ENCODE measurements at places on chromosomes 7 and 10. TPM values are rescaled to one million over a fixed set of nuclear protein-coding genes. Genes with fewer than 3 reads are reported as not detected.

- H3K4me3 ChIP-seq, result no peak overlapping the region
- H3K36me3 ChIP-seq, result no peaks in the 10 kb centered on the region
- peaks cover 1% of the 10 kb centered on the region for H3K27me3 ChIP-seq
- no peak overlapping the region for H3K27ac ChIP-seq
- no peaks in the 10 kb centered on the region for H3K4me1 ChIP-seq
Observed at GRCh38 chr7:46170792-46171191, 249.7 kb upstream of the IGFBP3 start.

DNA sequence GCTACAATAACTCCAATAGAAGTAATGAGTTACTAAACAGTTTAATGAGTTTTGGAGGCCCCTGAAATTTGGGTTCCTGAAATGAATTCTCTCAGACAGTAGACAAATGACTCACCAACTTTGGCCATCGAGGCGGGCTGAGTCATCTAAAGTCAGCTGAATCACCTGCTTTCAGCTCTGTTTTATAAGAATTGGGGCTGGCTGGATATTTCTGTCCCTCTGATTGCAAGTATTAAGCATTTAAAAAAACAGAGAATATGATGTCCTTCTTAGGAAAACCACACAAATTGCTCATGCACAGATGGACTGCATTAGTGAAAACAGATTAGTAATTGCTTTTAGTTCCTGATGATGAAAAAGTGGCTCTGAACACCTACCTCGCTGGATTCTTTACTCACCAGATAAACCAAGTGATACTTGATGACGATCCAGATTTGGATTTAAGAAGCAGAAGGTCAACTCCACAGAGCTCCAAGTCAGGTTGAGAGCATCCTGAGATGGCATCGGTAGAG, 59.1 kb downstream of the ZNF365 start:
- H3K27ac ChIP-seq, result no peak overlapping the region
- H3K4me1 ChIP-seq, result no peaks in the 10 kb centered on the region
- no peak for DNase-seq
- H3K36me3 ChIP-seq, result no peaks in the 10 kb centered on the region
- H3K4me3 ChIP-seq, result no peak overlapping the region

Gene CYP2C8
- 0.87 TPM for total RNA-seq

GRCh38 chr7:103130901-103131624, 17.8 kb downstream of the NAPEPLD start:
- no peak overlapping the region for H3K4me3 ChIP-seq
- H3K36me3 ChIP-seq, result peaks cover 2% of the 10 kb centered on the region
- H3K4me1 ChIP-seq, result no peaks in the 10 kb centered on the region
- H3K27me3 ChIP-seq, result no peaks in the 10 kb centered on the region

DNA sequence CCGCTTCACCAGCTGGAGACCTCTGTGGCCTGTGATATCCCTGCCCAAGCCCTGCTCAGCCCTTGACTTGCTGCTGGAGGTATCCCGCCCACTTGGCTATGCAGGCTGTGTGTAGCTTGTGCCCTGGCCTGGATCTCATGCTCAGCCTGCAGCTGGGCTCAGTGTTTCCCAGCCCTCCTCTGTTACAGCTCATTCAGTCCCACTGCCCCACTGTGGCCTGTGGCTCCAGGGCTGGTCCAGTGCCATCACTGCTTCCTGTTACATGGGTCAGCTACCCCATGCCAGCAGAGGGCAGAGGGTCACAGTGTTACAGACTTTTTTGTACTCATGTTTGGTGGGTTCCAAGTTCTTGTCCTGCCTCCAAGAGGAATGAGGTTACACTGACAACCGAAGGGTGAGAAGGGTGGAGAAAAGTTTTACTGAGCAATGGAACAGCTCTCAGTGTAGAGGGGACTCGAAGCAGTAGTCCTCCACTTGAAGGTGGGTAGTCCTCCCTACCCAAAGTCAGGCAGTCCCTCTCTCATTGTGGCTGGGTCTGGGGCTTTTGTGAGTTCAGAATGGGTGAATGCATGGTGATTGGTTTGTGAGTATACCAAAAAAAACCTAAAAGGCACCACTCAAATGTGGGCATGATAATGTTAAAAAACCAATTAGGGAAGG, 100.4 kb downstream of the ANKRD7 start:
- no peak for DNase-seq
- H3K27ac ChIP-seq, result no peak overlapping the region
- no peak overlapping the region for H3K4me3 ChIP-seq

DNA sequence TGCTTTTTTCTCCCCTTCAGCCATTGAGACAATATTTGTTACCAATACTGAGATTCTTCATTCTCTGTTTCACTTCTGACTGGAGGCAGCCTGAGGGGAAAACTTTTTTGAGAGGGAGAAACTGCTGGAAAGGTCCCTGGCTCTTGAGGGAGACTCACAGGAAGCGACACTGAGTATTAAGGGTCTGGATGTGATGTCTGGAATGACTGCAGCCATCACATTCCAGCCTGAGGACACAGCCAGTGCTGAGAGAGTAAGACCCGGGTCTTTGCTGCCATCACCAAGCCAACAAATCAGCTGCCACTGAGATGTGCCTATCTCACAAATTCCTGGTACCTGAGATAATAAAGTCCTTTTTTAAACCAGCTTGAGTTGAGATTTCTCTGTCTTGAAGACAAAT, 157.4 kb downstream of the DPY19L1 start:
- DNase-seq, result no peak
- H3K27ac ChIP-seq, result no peak overlapping the region
- no peak overlapping the region for H3K4me3 ChIP-seq
- H3K27me3 ChIP-seq, result peaks cover 5% of the 10 kb centered on the region
- peaks cover 5% of the 10 kb centered on the region for H3K36me3 ChIP-seq

DNA sequence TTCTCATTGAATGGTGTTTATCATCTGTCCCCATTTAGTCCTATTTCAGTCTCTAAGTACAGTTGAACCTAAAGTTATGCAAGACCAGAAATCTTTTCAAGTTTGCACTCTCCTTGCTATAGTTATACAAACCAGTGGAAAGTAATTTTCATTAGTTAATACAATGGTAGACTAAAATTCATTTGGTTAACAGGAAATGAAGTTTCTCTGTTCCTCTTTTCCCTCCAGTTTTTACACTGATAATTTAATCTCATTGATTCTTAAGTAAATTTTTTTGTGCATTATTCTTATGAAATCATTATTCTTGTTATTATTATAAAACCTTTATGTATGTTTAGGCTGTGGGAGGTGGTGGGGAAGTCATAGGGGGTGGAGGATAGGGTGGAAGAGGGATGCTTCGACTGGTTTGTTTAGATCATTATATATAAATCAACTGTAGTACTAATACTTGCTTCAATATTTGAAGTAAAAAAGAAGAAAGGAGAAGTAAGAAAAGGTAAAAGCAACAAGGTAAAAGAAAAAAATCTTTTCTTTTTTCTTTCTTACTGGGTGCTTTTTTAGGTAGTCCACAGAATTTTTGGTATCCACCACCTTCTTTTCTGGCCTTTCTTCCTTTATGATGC, 104.1 kb downstream of the GPR85 start:
- no peaks in the 10 kb centered on the region for H3K36me3 ChIP-seq
- H3K4me3 ChIP-seq, result no peak overlapping the region

Gene RASSF4
- total RNA-seq, result 9.6 TPM

DNA sequence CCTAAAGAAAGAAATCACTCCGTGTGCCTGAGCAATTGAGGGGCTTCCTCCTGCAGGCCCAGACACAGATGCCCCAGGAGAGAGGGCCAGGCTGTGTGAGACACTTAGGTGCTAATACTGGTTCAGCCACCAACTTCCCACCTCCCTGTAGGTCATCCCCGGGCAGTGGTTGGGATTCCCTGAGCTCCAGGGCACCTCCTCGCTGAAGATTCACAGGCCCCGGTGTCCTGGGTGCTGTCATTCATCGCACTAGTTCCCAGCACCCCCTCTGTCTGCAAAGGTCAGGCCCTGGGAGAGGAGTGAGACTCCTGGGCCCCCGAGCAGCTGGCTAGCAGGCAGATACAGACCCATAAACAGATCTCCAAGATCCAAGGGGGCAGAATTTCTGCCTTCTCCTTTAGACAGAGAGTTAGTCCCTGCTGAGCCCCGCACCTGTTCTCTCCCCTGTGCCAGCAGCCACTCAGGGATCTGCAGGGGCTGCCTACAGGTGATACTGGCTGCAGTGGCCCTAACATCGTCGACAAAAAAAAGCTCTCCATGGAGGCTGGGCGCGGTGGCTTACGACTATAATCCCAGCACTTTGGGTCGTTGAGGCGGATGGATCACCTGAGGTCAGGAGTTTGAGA, 38.2 kb upstream of the GTF2I start:
- no peak overlapping the region for H3K27ac ChIP-seq
- H3K4me3 ChIP-seq, result no peak overlapping the region
- no peak for DNase-seq
- H3K36me3 ChIP-seq, result no peaks in the 10 kb centered on the region

- no peaks in the 10 kb centered on the region for H3K36me3 ChIP-seq
- no peak overlapping the region for H3K27ac ChIP-seq
- no peaks in the 10 kb centered on the region for H3K4me1 ChIP-seq
- no peak overlapping the region for H3K4me3 ChIP-seq
- peaks cover 3% of the 10 kb centered on the region for H3K27me3 ChIP-seq
Observed at GRCh38 chr10:127797339-127797738, 60.4 kb downstream of the FOXI2 start.

Gene FIGNL1
- total RNA-seq, result 18.4 TPM

Gene ICA1
- total RNA-seq, result 91.4 TPM

- H3K27me3 ChIP-seq, result peaks cover 5% of the 10 kb centered on the region
- H3K4me1 ChIP-seq, result no peaks in the 10 kb centered on the region
- no peaks in the 10 kb centered on the region for H3K36me3 ChIP-seq
- H3K4me3 ChIP-seq, result no peak overlapping the region
- H3K27ac ChIP-seq, result no peak overlapping the region
Observed at GRCh38 chr7:93188870-93189634, 37.2 kb downstream of the HEPACAM2 start.

DNA sequence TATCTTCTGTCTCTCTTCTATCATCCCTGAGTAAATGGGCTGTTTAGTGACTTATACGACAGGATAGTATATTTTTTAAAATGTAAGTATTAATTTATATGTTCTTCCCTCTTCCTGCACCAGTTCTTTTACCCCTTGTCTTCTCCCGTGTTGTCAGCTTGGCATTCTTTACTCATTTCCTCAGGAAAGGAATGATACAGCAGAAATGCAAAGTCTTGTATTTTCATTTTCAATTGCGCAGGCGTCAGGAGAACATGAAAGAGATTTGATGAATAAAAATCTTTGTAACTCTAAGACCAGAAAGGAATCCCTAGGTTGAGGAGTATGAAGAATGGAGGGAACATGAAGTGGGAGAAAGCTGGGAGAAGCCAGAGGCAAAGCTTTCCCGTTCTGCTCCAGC, 18.8 kb upstream of the VPS41 start:
- H3K27me3 ChIP-seq, result no peaks in the 10 kb centered on the region
- no peak overlapping the region for H3K27ac ChIP-seq
- no peak overlapping the region for H3K4me3 ChIP-seq
- no peaks in the 10 kb centered on the region for H3K4me1 ChIP-seq

- H3K27ac ChIP-seq, result no peak overlapping the region
- peaks cover 10% of the 10 kb centered on the region for H3K27me3 ChIP-seq
- no peak for DNase-seq
Observed at GRCh38 chr10:75115137-75115536, 3.7 kb downstream of the SAMD8 start.

Gene MALRD1
- 0.28 TPM for total RNA-seq

- H3K27me3 ChIP-seq, result peaks cover 10% of the 10 kb centered on the region
- no peak for DNase-seq
- peaks cover 32% of the 10 kb centered on the region for H3K36me3 ChIP-seq
- H3K27ac ChIP-seq, result peak overlapping the region; percentile 62
Observed at GRCh38 chr7:127810696-127811660, 159.0 kb downstream of the SND1 start.

DNA sequence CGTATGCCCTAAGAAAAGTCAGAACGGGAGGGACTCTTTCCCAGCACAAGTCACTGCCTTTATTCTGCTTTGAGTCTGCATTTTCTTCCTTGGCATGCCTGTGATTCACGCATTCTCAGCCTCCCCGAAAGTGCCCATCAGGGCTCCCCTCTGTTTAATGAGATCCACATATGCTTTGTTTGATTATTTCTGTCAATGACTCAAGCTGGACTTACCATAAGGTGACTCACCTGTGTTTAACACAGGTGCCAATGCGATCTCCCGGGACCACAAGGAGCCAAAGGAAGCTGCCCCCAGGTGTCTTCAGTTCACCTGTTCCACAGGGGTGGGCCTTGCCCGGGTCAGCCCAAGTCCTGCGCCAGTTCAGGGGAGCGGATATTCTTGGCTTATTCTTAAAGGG, 386.0 kb upstream of the SHH start:
- peaks cover 2% of the 10 kb centered on the region for H3K27me3 ChIP-seq
- H3K4me1 ChIP-seq, result peaks cover 8% of the 10 kb centered on the region

- no peaks in the 10 kb centered on the region for H3K4me1 ChIP-seq
- no peak for DNase-seq
- H3K27ac ChIP-seq, result no peak overlapping the region
- H3K36me3 ChIP-seq, result no peaks in the 10 kb centered on the region
Observed at GRCh38 chr10:50563906-50564305, 59.9 kb downstream of the SGMS1 start.

GRCh38 chr10:62666275-62666674, 138.2 kb upstream of the ADO start:
- H3K4me3 ChIP-seq, result no peak overlapping the region
- no peak for DNase-seq
- H3K4me1 ChIP-seq, result peaks cover 6% of the 10 kb centered on the region
- peaks cover 4% of the 10 kb centered on the region for H3K36me3 ChIP-seq

DNA sequence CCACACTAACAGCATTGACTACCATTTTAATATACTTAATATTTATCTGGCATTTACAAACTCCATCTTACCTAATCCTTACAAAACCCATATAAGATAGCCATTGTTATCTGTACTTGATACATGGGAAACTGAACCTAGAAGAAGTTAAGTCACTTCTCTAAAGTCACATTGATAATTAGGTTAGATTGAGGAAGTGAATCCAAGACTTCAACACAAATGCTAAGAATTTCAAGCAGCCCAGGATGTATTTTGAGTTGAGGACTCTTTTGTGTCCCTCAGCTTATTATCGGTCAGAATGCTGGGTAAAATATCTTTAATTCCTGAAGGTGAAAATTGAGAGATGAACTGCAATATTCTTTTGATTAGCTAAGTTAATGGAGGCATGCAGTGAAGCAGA, 465.5 kb downstream of the PHTF2 start:
- no peaks in the 10 kb centered on the region for H3K27me3 ChIP-seq
- no peak for DNase-seq
- no peak overlapping the region for H3K27ac ChIP-seq
- no peaks in the 10 kb centered on the region for H3K36me3 ChIP-seq
- H3K4me3 ChIP-seq, result no peak overlapping the region

Gene CABCOCO1
- total RNA-seq, result 0.28 TPM

Data from endothelial cell (in vitro differentiated cells).